Thoracic aorta (tissue), 2 donors: ENCODE measurements at places on chromosomes 4 and X.

- no peak for DNase-seq
Observed at GRCh38 chrX:18146954-18147353, 73.7 kb downstream of the BEND2 start.

DNA sequence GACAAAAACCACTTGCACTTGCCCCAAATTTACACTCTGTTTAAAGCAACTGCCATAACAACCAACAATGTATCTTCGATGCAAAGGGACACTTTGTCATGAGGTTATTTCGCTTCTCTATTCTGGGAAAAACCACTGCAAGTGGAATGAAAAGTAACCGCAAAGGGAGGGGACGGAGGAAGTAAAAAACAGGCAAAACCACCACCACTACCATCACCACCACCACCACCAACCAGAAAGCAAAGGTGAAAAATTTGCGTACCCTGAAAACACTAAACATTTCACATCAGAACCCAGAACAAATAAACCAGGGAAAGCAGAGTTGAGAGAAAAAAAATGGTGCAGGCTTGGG lies 1.2 kb upstream of the N4BP2 start:
- DNase-seq: no peak

- no peak for DNase-seq
Observed at GRCh38 chrX:78029663-78030062, 60.2 kb upstream of the PGAM4 start.

DNA sequence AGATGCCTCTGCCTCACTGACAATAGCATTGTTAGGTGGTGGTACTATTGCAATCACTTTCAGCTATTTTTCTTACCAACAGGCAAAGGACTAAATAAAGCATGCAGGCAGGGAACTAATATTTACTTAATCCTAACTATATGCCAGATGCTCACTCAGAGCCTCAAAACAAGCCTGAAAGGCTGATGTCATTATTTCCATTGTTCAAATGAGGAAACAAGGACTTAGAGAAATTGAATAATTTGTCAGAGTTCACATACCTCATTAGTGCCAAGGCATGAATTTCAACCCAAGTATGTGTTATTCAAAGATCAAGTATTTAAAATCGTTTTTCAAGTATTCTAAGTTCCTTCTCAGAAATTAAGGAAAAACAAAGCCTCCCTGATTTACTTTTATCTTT lies 374.9 kb upstream of the TECRL start:
- no peak for DNase-seq

GRCh38 chr4:15233626-15234025 lies 194.2 kb upstream of the C1QTNF7 start:
- no peak for DNase-seq

GRCh38 chrX:19617550-19617949 lies 102.2 kb upstream of the MAP3K15 start:
- DNase-seq: no peak

DNA sequence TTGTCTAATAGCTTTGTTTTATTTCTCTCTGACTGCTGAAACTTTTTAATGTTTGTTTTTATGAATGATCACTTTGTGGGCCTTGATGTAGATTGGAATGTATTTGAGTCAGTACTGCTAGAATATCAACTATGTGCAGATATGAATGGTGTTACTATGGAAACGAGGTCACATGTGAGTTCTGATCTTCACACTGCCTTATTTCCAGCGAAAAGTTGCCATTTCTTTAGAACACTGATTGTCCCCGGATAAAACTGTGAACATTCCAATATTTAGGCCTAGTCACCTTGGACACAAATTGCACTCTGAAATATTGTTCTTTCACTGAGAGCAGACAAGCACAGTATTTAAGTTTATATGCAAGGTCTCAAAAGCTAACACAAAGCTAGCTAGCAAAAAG lies 27.2 kb upstream of the MAGED1 start:
- no peak for DNase-seq

DNA sequence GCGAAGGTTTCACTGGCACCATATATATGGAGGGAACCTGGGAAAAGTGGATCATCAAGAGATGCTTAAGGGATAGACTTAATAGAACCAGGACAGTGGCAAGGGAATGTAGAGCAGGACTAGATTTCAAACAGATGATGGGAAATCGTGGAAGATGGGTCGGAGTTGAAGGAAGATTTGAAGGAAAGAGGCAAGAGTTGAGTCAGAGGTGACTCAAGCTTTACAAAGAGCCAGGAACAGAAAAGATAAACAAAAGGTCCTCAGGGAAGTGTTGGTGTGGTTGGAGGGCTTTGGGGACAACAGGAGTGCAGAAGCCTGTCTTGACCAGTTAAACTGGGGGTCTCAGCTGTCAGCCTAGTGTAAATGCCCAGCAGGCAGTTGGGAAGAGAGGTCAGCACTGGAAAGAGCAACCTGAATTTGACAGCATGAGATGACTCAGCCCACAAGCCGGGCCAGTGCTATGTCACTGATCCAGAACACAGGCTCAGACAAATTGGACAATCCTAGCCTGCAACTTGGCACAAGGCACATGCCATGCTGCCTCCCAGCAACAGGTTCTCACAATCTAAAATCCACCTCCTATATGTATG lies 230.5 kb downstream of the IDS start:
- DNase-seq: no peak

GRCh38 chrX:68571610-68572311 lies 72.9 kb downstream of the YIPF6 start:
- DNase-seq: no peak

GRCh38 chr4:123256901-123257300 lies 139.7 kb upstream of the SPRY1 start:
- no peak for DNase-seq
